NCI-H1048 (cell line): ENCODE measurements at places on chromosomes 3 and 15.

GRCh38 chr15:69478259-69478781 lies 25.7 kb downstream of the RPLP1 start:
- peak; percentile 7 for DNase-seq

DNA sequence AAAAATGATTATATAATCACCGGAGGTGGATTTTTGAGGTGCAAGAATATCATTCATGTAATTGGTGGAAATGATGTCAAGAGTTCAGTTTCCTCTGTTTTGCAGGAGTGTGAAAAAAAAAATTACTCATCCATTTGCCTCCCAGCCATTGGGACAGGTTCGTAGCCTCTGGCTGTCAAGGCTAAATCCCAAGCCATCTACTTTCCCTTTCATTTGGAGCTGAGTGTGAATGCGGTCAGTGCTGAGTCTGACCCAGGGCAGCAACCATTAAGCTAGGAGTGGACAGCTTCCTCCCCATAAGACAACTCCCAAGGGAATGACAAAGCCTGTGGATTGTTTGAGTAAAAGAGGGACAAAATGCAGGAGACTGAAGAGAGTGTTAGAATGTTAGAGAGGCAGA lies 33.6 kb downstream of the PARP14 start:
- DNase-seq: no peak

DNA sequence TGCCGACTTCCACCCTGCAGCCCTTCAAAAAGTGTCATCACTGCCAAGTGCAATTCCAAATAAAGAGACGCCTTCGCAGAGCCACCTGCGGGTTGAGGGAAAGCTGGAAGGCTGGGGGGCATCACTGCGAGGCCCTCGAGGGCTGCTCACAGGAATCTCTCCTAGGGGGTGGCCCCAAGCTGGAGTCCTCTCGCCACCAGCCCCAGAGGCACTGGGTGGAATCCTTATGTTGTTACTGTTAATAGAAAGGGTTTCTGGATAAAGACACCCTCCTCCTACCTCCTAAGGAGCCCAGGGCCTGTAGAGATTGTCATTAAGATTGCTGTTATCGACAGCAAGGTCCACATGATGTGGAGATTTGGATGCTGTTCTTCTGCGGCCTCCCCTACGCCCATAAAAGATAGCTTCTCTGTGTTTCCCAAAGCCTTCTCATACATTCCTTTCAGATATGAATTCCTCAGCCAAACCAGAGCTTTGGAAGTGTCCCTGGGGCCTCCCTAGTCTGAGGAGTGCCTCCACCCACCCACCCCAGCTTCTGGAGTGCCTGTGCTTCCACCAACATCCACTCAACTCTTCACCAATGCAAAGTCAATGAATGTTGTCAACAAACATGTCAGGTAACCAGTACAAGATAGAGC lies 512.7 kb downstream of the SHQ1 start:
- no peak for DNase-seq

DNA sequence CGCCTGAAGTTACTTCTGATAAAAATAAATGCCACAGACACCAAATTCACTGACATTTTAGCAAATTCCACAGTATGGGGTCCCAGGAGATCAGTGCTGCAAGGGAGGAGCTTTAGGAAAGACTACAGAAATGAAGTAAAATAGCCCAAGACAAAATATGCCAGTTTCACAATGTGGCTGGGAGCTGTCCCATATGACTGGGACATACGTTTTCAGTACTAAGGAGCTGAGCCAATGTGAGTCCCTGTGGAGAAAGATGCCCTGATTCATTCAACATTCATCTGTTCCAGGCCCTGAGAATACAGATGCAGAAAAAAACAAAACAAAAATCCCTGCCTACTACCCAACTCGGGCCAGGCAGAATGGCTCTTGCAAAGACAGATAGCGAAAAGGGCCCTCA lies 63.4 kb upstream of the FAM174B start:
- DNase-seq: no peak

- DNase-seq: no peak
Measured at GRCh38 chr3:106176734-106177133, 307.9 kb upstream of the CBLB start.

GRCh38 chr15:68982976-68983563 lies 31.4 kb upstream of the NOX5 start:
- no peak for DNase-seq

DNA sequence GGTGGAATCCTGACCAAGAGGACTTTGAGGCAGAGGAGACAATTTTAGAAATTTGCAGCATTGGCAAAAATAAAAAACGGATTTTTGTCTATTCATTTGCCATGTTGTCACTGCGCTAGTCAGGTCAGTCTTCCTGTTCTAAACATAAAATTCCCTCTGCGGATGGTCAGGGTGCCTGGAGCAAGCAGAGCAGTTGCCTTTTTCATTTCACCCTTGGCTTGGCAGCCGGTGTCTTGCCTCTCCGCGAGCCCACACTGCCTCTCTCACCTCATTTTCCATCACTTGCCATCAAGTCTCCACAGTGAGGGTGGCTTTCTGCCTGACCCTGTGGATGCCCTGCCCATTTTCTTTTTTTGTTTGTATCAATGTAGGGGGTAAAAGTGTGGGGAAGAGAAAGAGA lies 396.1 kb downstream of the LRTM1 start:
- DNase-seq: no peak

DNA sequence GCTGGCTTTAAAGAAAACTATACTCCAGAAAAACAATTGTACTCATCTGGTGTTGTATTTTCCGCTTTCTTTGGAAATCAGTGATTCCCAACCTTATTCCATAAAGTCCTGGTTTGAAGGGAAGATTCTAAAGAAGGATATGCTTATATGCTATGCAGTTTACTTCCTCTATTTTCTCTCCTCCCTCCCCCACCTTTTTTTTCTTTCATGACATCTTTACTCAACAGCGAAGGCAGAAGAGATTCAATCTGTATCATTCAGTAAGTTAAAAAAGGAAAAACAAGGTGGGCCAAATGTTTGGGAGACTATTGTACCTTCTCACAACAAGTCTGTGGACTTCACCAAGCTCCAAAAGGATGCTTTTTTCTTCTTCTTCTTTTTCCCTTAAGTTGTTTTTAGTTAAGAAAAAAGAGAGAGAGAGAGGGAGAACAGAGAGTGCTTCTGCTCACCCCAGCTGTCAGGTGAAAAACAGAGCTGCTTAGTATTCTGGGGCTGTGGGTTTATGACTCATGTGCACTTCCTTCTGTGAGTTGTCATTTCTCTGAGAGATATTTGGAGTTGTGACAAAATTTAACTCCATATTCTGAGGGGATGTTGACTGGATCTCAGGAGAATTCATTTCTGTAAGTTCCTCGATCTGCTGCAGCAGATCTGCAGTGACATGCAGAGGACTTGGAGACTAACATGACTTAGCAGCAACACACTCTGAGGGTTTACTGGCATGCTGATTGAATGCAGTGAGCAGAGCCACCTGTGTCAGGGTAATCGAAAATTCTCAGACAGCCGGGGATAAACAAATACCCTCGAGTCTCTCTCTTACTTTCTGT lies 70.7 kb downstream of the SSR3 start:
- DNase-seq: no peak

GRCh38 chr3:85151555-85151954 lies 192.8 kb downstream of the CADM2 start:
- no peak for DNase-seq

GRCh38 chr15:50278496-50278895 lies 13.0 kb upstream of the HDC start:
- DNase-seq: no peak

DNA sequence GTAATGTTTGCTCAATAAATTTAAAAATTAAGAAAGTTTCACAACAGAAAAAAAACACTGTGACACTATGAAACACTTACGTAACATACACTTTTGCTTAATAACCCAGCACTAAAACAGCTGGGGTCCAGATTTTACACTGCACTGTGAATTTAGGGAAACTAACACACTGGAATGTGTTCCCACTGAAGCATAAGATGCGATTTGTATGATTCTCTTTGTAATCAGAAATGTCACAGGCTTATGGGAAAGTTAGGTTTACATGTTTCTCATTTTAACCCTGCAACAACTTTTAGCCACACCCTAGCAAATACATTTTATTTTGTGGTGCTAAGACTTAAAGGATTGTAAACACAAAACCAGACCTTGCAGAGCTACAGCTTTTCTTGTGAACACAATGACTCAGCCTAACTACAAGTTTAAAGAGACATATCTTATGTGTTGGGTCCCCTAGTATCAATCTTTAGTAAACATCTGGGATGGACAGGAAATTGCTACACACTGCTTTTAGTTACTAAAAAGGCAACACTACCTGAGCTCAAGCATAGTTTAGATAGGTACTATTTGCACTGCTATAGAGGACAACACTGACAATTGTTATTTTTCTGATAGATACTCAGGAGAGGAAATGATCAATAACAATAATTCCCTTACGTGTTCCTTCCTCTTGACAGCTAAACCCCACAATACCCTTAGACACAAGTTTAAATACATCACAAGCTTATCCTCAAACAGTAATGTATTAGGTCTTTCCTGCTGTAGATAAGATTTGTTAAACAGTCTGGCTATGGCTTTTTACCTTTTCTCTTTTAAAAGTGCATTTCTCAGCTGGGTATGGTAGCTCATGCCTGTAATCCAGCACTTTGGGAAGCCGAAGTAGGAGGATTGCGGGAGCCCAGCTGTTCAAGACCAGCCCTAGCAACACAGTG lies 3.8 kb downstream of the PLD1 start:
- DNase-seq: no peak

- DNase-seq: no peak
Measured at GRCh38 chr3:59908701-59909100, 858.9 kb upstream of the CFAP20DC start.

DNA sequence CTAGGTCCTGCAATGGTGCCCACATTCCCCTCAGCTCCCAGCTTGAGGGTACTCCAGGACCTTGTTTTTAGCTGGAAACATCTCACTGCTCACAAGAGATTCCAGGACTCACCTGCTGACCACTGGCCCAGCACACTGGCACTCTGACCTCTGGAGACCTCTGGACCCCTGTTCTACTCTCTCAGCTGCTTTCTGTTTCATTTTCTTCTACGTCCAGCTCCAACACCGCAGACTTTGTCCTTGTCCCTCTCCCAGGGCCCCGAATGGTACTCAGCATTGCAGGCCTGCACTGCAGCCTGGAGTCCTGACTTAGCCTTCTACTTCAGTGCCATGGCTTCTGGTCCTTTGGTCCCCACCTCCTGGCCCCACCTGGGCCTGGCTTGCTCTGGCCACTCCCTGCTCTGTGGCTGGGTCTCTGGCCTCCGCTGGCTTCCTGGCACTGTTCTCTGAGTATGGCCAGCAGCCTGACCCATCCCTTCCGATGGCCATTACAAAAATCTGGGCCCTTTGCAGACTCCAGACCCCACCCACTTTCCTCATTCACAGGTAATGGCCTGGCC lies 27.9 kb downstream of the KY start:
- no peak for DNase-seq

- no peak for DNase-seq
Measured at GRCh38 chr3:146306656-146307455, 56.0 kb upstream of the PLSCR4 start.
